ENCODE measurements at places on chromosomes 1 and 21.

DNA sequence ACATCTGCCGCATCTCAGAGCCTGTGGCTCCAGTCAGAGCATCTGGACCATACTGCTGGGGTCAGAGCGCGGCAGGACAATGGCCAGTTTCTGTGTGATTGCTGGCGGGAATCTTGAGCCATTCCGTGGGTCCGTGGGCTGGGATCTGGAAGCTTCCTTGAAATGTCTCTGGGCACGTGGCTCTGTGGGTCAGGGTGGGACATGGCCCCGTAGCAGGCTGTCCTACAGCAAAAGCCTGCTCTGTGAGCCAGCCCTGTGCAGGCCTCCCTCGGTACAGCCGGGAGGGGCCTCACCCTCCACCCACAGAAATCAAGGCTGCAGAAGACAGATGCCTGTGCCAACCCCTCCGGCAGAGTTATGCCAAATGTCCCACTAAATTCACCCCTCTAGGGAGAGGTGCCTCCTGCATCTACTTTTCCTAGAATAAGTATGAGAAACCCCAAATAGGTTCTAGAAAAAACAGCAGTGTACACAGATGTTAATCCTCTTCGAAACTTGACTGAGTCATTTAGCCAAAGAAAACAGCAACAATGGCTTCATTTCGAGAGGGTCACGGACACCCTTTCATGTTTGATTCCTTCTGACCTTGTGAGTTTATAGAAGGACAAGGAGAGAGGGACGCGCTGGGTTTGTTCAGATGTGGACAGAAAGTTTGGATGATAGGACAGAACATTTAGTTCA is 27.8 kb downstream of the COL18A1 start:
- H3K36me3 ChIP-seq, result no peaks in the 10 kb centered on the region
- no peaks in the 10 kb centered on the region for H3K27me3 ChIP-seq
- no peak for DNase-seq
- no peaks in the 10 kb centered on the region for H3K4me1 ChIP-seq

DNA sequence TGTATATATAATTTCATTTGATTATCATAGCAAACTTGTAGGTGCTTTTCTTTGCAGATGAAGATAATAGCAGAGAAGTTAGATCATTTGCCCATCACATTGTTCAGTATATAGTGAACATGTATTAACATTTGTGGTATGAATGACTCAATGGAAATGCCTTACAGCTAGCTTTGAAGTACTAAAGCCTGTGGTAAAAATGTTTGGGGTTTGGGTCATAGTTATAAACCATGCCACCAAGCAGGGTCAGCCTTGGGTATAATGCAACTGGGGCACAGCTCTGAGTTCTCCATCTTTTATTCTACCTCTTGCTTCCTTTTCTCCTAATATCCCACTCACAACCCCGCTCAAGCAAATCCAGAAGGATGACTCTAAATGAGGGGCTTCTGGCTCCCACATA is 141.6 kb downstream of the KCNT2 start:
- H3K4me3 ChIP-seq, result no peak overlapping the region
- DNase-seq, result no peak
- no peak overlapping the region for H3K27ac ChIP-seq
- H3K36me3 ChIP-seq, result no peaks in the 10 kb centered on the region
- no peaks in the 10 kb centered on the region for H3K27me3 ChIP-seq

DNA sequence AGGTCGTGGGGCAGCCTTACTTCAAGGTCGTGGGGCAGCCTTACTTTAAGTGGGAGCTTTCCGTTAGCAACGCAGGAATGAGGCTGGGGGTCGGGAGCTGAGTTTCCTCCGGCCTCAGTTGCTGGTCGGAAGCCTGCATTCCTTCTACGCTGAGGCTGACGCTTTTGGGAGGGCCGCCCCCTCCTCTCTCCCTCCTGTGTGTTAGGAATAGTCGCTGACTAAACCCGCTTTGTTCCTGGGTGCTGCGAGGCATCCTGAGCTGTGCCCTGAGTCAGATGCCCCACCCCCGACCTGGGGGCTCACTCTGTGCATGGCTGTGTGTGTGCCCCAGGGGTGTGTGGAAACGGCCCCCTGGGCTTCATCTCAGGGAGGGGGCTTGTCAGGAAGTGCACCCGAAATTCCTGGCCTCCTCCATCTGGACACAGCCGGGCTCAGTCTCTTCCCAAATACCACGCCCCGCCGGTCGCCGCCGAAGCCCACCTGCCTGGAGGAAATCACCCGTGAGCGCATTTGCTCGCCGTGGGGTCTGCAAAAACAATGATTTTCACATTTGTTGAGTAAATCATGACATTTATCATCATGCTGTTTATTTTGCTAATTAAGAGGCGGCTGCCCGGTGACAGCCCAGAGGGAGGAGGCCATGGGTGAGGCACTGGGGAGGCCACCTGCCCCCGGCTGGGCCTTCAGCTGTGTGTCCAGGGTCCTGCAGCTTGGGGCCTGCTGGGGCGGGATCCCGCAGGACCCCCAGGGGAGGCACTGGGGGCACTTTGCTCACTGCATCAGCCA is 121.4 kb downstream of the PRDM16 start:
- no peak overlapping the region for H3K4me3 ChIP-seq
- H3K27me3 ChIP-seq, result no peaks in the 10 kb centered on the region
- no peak for DNase-seq
- H3K4me1 ChIP-seq, result no peaks in the 10 kb centered on the region
- H3K36me3 ChIP-seq, result no peaks in the 10 kb centered on the region
- no peak overlapping the region for H3K27ac ChIP-seq

DNA sequence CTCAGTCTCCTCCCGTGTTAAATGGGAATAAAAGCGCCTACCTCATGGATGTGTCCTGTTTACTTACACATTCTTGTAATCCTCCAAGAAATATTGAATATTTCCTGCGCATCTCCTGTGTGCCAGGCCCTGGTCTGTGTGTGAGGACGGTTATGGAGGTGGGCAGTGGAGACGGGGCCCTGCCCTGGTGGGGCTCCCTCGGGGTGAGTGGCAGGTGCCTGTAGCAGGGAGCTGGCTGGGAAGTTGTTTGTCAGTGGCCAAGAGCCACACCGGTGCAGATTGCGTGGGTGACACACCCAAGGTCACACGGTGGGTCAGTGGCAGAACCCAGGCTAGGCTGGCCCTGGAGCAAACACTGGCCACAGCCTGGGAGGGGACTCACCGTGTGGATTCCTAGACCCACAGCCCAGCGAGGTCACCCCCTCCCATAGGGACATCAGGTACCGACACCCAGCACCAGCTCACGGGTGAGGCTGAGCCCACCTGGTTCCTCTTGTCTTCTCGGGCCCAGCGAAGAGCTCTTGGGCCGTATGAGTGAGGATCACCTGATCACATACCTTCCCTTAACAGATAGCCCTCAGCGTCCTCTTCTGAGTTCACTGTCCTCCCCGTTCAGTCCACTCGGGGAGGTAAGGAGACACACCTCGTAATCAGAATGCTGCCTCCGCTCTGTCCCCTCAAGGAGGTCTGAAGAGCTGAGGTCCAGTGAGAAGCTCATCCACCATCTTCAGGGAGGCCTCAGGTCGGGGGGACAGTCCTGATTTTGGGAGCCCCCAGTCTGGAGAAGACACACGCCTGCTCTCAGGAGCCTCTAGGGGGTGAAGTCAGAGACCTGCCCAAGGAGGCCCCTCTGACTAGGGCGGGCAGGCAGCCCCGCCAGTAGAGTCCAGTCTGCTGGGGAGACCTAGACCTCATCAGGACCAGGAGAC is 349.6 kb downstream of the MATN1 start:
- no peaks in the 10 kb centered on the region for H3K27me3 ChIP-seq
- no peak for DNase-seq
- no peaks in the 10 kb centered on the region for H3K4me1 ChIP-seq
- H3K4me3 ChIP-seq, result no peak overlapping the region
- no peak overlapping the region for H3K27ac ChIP-seq

DNA sequence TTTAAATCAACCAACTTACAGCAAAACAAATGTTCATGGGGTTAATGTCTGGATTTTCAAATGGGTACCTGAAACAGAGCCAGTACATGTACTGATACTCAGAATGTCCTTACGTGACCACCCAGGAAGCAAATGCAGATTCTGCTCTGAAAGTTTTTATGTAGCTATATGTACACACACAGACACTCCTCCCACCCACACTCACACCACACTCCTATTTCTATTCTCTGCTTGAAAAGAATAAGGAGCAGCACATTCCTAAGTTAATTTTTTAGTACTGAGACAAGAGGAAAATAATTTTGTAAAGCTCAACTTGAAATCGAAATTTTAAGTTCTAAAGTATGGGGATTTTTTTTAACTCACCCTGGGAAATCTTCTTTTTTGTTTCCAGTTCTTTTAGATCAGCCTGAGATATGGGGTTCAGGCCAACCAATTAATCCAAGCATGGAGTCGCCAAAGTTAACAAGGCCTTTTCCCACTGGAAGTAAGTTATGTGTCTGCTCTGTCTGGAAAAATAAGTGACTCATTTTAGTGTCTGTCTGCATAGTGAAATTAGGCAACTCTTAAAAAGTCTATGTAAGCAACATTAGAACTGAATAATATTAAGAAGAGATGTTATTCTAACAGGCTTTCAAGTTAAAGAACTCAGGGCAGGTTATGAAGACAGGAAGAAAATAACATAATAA is 75.5 kb upstream of the DYNLT5 start:
- no peaks in the 10 kb centered on the region for H3K4me1 ChIP-seq
- no peaks in the 10 kb centered on the region for H3K36me3 ChIP-seq
- DNase-seq, result no peak
- no peak overlapping the region for H3K4me3 ChIP-seq

- H3K36me3 ChIP-seq, result no peaks in the 10 kb centered on the region
- peak; percentile 96 for DNase-seq
- peaks cover 12% of the 10 kb centered on the region for H3K4me1 ChIP-seq
- H3K27ac ChIP-seq, result peak within 1 kb of the TSS; percentile 92
- H3K4me3 ChIP-seq, result peak within 1 kb of the TSS; percentile 75
These were observed at the start of gene KPNA6 for GRCh38 chr1:32107742-32108661. TSS of gene KPNA6 (plus strand) at chr1:32108056. CDS start at chr1:32108131, 75 bp downstream.

DNA sequence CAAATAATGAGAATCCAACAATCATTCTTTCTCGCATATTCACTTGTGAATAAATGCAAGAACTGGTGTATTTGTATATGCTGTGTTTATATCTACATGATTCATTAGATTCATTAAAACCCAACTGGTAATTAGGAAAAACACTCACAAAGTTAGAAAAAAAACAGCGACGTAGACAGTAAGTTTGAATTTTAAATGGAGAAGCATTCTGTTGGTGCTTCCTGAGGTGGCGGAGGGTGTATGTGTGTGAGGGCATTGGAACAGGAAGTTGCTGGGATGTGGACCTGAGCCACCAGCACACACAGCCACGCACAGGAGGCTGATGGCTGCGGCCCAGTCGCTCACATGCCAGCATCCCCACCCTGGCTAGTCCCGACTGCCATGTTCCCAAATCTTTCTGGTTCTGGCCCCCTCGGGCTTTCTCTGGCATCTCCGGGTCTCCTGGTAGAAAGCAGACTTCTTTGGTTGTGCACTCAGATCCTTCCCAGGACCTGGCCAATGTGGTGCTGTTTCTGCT is 121.6 kb upstream of the IRF2BP2 start:
- peaks cover 22% of the 10 kb centered on the region for H3K4me1 ChIP-seq
- DNase-seq, result no peak
- no peaks in the 10 kb centered on the region for H3K36me3 ChIP-seq
- no peak overlapping the region for H3K4me3 ChIP-seq
- peak overlapping the region; percentile 61 for H3K27ac ChIP-seq

- no peaks in the 10 kb centered on the region for H3K27me3 ChIP-seq
- H3K36me3 ChIP-seq, result no peaks in the 10 kb centered on the region
- no peak for DNase-seq
These were observed 3.2 kb upstream of the ATP1A2 start for GRCh38 chr1:160112357-160112756.

GRCh38 chr1:52159033-52159789 is 17.3 kb downstream of the ZFYVE9 start:
- H3K27ac ChIP-seq, result no peak overlapping the region
- H3K36me3 ChIP-seq, result peaks cover 2% of the 10 kb centered on the region
- no peaks in the 10 kb centered on the region for H3K4me1 ChIP-seq

- no peak for DNase-seq
- H3K36me3 ChIP-seq, result peaks cover 17% of the 10 kb centered on the region
- no peaks in the 10 kb centered on the region for H3K27me3 ChIP-seq
- no peak overlapping the region for H3K4me3 ChIP-seq
These were observed 41.5 kb downstream of the SLC66A1 start for GRCh38 chr1:19353596-19353995.

- no peak overlapping the region for H3K4me3 ChIP-seq
- H3K27me3 ChIP-seq, result no peaks in the 10 kb centered on the region
- no peak overlapping the region for H3K27ac ChIP-seq
- no peaks in the 10 kb centered on the region for H3K4me1 ChIP-seq
- H3K36me3 ChIP-seq, result peaks cover 14% of the 10 kb centered on the region
- DNase-seq, result no peak
These were observed 38.5 kb downstream of the EDEM3 start for GRCh38 chr1:184716158-184716557.

GRCh38 chr1:172394141-172394751 is 26.2 kb upstream of the C1orf105 start:
- H3K4me1 ChIP-seq, result peaks cover 12% of the 10 kb centered on the region
- H3K27me3 ChIP-seq, result no peaks in the 10 kb centered on the region
- peak overlapping the region; percentile 22 for H3K27ac ChIP-seq
- peak; percentile 65 for DNase-seq
- H3K36me3 ChIP-seq, result no peaks in the 10 kb centered on the region
- no peak overlapping the region for H3K4me3 ChIP-seq

DNA sequence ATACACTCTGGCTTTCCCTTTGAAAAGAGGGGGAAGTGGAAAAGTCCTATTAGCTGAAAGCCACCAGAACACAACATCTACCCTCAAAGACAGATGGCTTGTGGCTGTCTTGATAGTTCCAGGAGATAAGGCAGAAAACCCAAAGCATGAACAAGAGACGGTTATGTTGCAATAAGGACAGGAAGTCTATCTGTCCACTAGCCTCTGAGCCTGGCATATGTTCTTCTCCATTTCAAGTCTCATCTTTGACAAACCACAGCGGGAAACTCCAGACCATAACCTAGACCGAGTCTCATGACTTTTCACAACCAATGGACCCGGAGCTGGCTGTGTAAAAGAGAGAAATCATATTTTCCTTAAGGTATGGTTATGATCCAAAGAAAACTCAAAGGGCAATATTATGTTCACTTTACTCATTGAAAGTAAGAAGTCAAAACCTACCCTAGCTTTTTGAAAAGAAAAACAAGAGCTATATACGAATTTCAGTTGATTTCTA is 33.8 kb downstream of the DUSP10 start:
- peaks cover 2% of the 10 kb centered on the region for H3K4me1 ChIP-seq
- peaks cover 5% of the 10 kb centered on the region for H3K36me3 ChIP-seq
- no peaks in the 10 kb centered on the region for H3K27me3 ChIP-seq
- DNase-seq, result peak; percentile 27
- H3K27ac ChIP-seq, result no peak overlapping the region

DNA sequence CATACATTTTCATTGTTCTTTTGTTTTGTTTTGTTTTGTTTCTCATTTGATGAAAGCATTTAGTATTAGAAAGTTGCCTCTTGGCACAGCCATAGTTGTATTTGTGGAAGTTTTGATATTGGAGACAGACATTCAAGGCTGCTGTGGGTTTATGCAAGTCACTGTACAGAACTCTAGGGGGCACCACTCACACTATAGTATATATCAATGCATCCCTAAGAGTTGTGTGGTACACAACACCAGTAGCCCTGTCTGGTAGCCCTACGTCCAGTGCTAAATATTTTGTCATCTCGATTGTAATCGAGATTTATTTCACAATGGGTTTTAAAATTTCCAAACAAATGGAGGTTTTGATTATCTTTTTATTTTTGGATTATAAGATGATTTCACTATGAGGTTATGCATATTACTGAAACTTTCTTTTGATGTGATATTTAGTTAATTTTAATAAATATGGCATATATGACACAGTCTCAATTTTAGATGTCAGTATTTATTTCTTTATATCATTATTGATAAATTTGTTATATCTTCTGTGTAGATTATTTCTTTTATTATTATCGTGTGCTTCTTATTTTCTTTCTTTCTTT is 112.2 kb downstream of the NR5A2 start:
- H3K4me1 ChIP-seq, result no peaks in the 10 kb centered on the region
- H3K27me3 ChIP-seq, result no peaks in the 10 kb centered on the region
- H3K27ac ChIP-seq, result no peak overlapping the region
- H3K36me3 ChIP-seq, result peaks cover 20% of the 10 kb centered on the region
- H3K4me3 ChIP-seq, result no peak overlapping the region
- peak; percentile 42 for DNase-seq

All from small intestine (tissue), 16 donors.